ENCODE measurements at places on chromosomes 1 and 21. TPM values are rescaled to one million over a fixed set of nuclear protein-coding genes. Genes with fewer than 3 reads are reported as not detected.

The CNN3 gene
- 506 TPM for total RNA-seq

The HES4 gene
- total RNA-seq, result 32.3 TPM

The SPRR2B gene
- total RNA-seq, result not detected

The ZNF648 gene
- total RNA-seq, result not detected

The KLHDC9 gene
- total RNA-seq, result 1.5 TPM

The AZIN2 gene
- 0.16 TPM for total RNA-seq

The AMY1A gene
- total RNA-seq, result not detected

The TDRD5 gene
- not detected for total RNA-seq

The GJA5 gene
- total RNA-seq, result 0.32 TPM

The ANKRD45 gene
- not detected for total RNA-seq

The GBP6 gene
- not detected for total RNA-seq

The PGLYRP4 gene
- total RNA-seq, result not detected

The A3GALT2 gene
- total RNA-seq, result not detected

The XCL2 gene
- not detected for total RNA-seq

The S100A3 gene
- total RNA-seq, result 0.50 TPM

The ZMYM1 gene
- 27.1 TPM for total RNA-seq

The LPAR3 gene
- not detected for total RNA-seq

The TRABD2B gene
- total RNA-seq, result not detected

The PODN gene
- 0.25 TPM for total RNA-seq

The CD34 gene
- 72.0 TPM for total RNA-seq

The BMP8B gene
- under 0.01 TPM for total RNA-seq

The S100A10 gene
- total RNA-seq, result 213 TPM

The WNT2B gene
- total RNA-seq, result 4.1 TPM

The CYP4X1 gene
- 0.65 TPM for total RNA-seq

The MIXL1 gene
- total RNA-seq, result 0.06 TPM

The TFF3 gene
- 4.5 TPM for total RNA-seq

The CGN gene
- total RNA-seq, result under 0.01 TPM

The LCE1C gene
- not detected for total RNA-seq

The PRAMEF4 gene
- total RNA-seq, result not detected

The PADI6 gene
- total RNA-seq, result not detected

The LAMC2 gene
- total RNA-seq, result 71.0 TPM

The USH2A gene
- not detected for total RNA-seq

The MTARC2 gene
- 14.7 TPM for total RNA-seq

The HIVEP3 gene
- total RNA-seq, result 2.1 TPM

The BRINP2 gene
- total RNA-seq, result 0.06 TPM

The MATN1 gene
- total RNA-seq, result 0.13 TPM

The TMEM50A gene
- total RNA-seq, result 163 TPM

The EDARADD gene
- not detected for total RNA-seq

The SYTL1 gene
- not detected for total RNA-seq

The CASQ2 gene
- not detected for total RNA-seq

The GPR3 gene
- total RNA-seq, result 0.19 TPM

The OR2G6 gene
- not detected for total RNA-seq

The PEAR1 gene
- total RNA-seq, result 11.0 TPM

The DENND1B gene
- 1.3 TPM for total RNA-seq

The ZP4 gene
- total RNA-seq, result not detected

The GNG4 gene
- total RNA-seq, result 0.16 TPM

The LRRC8D gene
- 17.9 TPM for total RNA-seq

Data from bladder microvascular endothelial cell (primary cell).